ENCODE measurements at places on chromosomes 4 and X.

- DNase-seq, result no peak
Observed at GRCh38 chrX:3815896-3816664, 102.6 kb upstream of the PRKX start.

DNA sequence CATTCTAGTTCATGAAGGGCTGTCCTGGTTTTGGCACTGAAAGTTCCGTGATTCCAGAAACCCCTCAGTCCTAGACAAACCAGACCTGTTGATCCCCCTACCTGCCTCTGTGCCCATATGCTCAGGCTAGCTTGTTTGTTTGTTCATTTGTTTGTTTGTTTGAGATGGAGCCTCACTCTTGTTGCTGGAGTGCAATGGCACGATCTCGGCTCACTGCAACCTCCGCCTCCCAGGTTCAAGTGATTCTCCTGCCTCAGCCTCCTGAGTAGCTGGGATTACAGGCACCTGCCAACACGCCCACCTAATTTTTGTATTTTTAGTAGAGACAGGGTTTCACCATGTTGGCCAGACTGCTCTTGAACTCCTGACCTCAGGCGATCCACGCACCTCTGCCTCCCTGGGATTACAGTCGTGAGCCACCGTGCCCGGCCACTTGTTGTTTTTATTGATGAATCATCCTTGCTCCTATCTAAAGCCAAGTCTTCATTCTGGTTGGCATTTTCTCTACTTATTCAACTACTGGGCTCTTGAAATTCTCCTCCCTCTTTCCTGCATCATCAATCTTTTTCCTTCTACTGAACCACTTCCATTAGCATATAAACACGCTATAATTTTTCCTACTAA lies 86.3 kb upstream of the BMP2K start:
- no peak for DNase-seq

GRCh38 chr4:47972181-47972580 lies 44.3 kb downstream of the CNGA1 start:
- no peak for DNase-seq

- DNase-seq, result no peak
Observed at GRCh38 chrX:136910565-136911035, 30.1 kb upstream of the RBMX start.

DNA sequence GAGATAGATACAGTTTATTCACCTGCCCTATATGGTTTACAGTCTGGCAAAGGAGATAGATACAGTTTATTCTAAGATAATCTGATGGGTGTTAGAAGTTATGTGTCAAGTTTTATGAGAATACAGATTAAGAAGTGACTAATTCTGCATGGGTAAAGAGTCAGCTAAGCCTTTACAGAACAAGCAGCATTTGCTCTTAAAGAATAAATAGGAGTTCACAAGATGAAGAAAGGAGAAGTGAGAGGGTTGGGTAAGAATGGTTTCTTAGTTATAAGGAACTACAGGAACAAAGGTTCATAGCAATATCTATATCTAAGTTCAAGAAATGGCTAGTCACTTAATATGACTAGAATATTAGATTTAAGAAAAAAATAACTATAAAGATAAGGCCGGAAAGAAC lies 47.6 kb downstream of the THOC2 start:
- DNase-seq, result no peak

GRCh38 chr4:40395908-40396793 lies 61.0 kb downstream of the CHRNA9 start:
- no peak for DNase-seq

- no peak for DNase-seq
Observed at GRCh38 chr4:53431052-53431451, 53.6 kb downstream of the FIP1L1 start.

DNA sequence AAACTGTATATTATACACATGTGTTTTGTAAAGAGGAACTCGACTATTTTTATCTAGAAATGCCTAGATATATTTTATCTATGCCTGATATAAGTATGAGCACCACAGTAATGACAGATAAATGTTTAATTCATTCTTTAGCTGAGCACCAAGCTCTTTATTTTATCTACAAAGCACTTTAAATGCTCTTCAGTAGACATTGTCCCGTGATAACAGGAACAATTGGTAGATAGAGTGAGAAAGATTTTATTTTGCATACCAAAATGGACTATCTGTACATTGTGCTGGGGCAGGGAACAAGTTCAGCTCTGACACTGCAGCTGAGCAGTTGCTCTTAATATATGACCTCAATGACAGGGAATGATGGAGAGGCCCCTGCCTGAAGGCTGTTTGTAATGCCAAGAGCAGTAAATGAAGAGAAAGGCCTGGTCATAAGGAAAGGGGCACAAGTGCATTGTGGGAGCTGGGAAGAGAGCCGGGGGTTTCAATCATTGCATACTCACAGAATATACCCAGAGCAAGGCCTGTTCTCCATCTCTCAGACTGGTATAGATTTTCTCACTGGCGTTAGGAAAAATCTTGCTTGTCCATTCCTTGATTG lies 57.3 kb downstream of the SEPTIN11 start:
- no peak for DNase-seq

GRCh38 chrX:1178580-1179057 lies 33.8 kb downstream of the CRLF2 start:
- no peak for DNase-seq

GRCh38 chr4:24980064-24980690 lies 50.6 kb downstream of the LGI2 start:
- peak; percentile 13 for DNase-seq

DNA sequence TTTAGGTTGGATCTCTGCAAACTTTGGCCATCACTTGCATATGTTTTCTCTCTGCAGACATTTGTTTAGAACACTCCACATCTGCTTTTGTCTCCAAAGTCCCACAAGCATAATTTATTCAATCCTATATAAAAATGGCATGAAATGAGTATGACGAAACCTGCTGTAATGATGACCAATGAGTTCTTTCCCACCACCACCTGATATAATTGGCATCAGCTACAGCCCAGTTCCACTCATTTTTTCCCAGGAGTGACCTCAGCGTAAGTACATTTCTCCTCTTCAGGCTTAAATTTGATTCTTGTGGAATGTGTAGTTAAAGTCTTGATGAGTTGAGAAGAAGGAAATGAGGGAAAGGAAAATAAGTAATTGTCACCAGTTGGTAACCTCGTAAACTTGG lies 205.1 kb downstream of the AWAT2 start:
- no peak for DNase-seq

GRCh38 chr4:26020083-26020668 lies 106.2 kb downstream of the SMIM20 start:
- no peak for DNase-seq

GRCh38 chr4:152805071-152805650 lies 25.4 kb downstream of the ARFIP1 start:
- DNase-seq, result no peak

DNA sequence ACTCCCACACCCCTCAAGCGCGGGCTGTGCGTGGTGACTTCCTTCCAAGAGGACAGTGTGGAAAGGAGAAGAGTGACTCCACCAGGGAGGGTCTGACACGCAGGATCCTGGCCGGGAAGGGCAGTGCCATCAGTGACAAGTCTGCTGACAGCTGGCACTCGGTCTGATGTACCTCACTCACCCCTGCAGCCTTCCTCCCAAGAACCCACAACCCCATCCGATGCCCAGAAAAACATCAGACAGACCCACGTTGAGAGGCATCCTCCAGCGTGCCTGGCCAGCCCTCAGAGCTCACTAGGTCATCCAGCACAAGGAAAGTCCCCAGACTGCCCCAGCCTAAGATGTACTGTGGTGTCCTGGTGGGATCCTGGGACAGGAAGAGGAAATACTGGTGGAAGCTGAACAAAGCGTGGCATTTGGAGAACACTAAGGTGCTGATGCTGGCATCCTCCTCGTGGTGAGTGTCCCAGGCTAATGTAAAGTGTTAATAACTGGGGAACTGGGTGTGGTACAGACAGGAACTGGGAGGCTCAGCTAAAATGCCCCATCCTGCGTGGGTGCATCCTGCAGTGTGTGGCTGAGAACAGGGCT lies 200.0 kb upstream of the PSAPL1 start:
- no peak for DNase-seq

DNA sequence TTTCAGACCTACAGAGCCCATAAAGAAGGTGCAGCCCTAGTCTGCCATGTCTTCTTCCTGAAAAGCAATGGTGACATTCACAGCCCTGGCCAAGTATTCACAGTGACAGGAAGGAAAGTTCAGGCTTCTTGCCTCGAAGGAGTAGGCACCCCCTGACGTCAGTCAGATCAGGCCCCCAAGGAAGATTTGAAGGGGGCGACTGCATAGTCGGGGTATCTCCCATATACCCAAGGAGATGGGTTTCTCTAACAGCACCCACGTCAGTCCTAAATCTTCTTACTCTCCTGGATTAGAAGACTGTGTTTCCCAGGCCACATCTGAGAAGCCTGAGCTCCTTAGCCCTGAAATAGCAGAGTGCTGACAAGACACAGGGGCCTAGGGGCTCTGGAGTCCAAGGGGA lies at the start of gene PPEF2:
Gene PPEF2 (minus strand): TSS at position 101 of the 400 bp plus-strand sequence. CDS start 6,127 bp downstream, outside the sequence.
- DNase-seq, result no peak

DNA sequence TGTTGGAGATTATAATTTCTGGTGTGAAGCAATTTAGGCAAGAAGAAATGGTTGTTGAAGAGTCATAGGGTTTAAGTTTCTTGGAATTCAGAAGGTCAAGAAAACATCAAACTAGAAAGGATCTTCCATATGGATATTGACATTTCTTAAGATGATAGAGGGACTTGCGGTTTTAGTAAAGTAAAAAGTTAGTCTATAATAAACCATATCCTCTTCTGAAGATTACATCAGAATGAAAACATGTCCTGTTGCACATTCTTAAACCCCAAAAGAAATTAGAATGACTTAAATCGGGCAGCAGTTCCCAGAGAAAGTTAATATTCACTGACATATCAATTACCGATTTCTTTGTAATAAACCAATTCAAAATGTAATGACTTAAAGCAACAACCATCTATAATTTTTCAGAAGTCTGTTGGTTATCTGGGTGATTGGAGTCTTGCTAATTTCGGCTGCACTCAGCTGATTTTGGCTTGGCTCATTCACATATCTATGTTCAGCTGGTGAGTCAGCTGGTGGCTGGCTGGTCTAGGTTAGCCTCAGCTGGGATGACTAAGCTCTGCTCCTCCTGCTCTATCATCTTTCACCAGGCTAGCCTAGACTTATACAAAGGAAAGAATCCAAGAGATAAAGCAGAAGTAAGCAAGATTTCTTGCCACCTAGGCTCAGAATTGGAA lies 24.4 kb upstream of the DYNLT3 start:
- DNase-seq, result no peak

DNA sequence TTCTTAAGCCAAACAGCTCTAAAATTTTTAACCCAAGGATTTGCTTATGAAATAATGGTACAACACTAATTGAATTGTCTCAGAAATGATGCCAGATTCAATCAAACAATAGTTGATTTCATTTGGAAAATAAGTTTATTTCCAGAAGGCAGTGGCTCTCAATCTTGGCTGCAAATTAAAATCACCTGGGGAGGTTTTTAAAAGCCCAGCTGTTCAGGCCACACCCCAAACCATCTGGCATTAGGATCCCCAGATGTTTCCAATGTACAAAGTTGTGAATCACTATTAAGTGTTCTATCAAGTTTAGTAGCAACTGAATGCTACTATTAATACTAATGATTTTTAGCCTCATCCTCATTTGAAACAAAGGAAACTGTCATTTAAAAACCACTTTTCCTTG lies 22.2 kb downstream of the TMEM184C start:
- DNase-seq, result no peak

DNA sequence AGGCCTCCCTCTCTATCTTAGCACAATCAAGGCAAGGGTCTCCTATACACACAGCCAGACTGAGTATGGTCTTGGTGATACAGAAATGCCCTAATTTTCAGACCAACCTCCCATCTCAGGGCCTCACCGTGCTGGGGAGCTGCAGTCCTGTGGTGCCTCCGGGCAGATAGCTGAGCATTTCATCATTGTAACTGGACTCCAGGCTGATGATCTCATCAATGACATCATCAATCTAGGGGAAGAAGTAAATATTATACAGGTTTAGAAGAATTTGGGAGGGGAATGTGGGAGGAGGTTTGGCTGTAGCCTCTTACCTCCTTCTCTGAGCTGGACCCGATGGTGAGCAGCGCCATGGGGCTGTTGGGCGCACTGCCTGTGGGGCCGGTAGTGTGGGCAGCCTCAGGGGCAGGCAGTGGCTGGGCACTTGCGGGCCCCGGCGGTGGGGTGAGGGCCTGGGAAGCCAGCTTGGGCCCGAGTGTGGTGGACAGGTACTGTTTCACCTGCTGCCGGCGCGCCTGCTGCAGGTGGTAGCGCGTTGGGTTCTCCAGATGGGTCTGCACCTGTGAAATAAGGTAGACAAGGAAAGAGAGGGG lies 5.2 kb downstream of the TFE3 start:
- no peak for DNase-seq

DNA sequence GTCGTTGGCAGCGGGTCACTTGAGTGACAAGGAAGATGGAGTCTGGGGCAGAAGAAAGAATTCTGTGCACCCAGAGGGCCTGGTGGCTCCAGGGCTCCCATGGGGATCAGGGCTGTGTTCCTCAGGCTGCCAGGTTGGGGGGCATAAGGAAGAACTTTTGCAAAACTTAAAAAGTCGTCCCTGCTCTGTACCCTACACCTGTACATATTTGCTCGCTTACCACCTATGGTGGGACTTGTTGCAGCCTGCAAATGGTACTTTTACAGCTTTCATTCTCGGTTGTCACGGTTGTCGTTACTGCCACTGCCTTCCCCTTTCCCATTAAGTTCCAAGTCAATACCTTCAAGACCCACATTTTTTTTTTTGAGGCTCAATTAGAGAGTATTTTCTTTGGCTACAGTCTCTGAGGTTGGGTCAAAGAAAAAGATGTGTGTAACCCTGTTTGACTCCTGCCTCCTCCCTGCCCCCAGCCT lies 9.1 kb downstream of the ARX start:
- no peak for DNase-seq

GRCh38 chr4:77358315-77358928 lies 201.4 kb downstream of the CCNG2 start:
- no peak for DNase-seq

- no peak for DNase-seq
Observed at GRCh38 chrX:23626651-23627050, 40.6 kb upstream of the PRDX4 start.

- no peak for DNase-seq
Observed at GRCh38 chr4:111120191-111120590, 497.3 kb upstream of the PITX2 start.

GRCh38 chr4:6795821-6796220 lies 13.3 kb downstream of the KIAA0232 start:
- no peak for DNase-seq

DNA sequence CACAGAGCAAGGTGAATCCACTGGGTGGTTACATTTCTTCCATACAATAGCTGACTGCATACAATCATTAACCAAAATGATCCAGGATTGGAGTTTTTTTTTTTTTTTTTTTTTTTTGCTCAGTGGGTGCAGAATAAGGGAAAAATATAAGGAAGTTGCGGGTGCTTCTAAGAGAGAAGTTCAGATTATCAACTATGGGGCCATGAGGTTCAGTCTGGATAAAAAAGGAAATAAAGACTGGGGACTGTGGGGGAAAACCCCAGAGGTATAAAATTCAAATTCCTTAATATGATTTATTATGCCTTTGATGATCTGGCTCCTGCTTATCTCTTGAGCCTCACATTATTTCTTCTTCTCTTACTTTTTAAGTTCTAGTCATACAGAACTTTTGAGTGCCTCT lies 5.9 kb upstream of the EIF1AX start:
- DNase-seq, result no peak
